ENCODE measurements at places on chromosomes 2 and 18.
A peak's percentile ranks its signal among the peaks of the same experiment; 100 is the strongest.

- DNase-seq, result no peak
Measured at GRCh38 chr2:208792766-208793165, 386.2 kb downstream of the PTH2R start.

DNA sequence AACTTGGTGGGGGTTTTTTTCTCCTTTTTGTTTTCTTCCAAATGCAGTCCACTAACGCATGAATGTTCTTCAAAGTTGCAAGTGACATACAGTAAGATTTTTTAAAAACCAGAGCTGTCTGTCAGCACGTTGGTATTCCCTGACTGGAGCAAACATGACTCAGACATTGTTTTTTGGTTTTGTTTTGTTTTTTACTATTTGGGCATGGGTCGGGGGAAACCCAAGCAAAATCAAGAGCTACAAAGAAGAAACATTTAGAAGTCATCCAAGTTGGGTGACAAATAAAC, 726 bp upstream of the CCDC88A start:
- no peak for DNase-seq

DNA sequence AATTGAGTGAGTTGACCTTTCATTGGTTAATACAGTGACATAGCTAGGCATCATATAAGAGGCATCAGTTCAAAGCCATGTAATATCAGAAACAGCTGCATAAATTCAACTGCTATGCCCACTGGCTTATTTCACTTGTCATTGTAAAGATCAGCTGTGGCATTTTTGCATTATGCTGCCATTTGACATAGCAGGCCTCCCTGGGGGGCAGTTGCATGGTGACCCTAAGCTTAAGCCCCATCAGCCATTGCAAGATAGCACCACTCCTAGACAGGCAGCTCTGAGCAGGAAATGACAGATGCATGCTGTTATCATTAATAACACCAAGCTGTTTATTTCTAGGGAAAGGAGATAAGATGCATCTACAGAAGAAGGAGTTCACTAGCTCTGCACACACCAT, 233.4 kb upstream of the CNTNAP5 start:
- peak; percentile 81 for DNase-seq

GRCh38 chr2:26692279-26692896, at the start of gene KCNK3:
Gene KCNK3, plus strand, starts transcription at chr2:26692722. Its CDS starts 154 bp downstream, at chr2:26692876.
- peak; percentile 66 for DNase-seq

GRCh38 chr2:4873364-4873763, 818.8 kb upstream of the SOX11 start:
- DNase-seq, result no peak

- DNase-seq, result no peak
Measured at GRCh38 chr2:239765076-239765845, 259.9 kb downstream of the NDUFA10 start.

DNA sequence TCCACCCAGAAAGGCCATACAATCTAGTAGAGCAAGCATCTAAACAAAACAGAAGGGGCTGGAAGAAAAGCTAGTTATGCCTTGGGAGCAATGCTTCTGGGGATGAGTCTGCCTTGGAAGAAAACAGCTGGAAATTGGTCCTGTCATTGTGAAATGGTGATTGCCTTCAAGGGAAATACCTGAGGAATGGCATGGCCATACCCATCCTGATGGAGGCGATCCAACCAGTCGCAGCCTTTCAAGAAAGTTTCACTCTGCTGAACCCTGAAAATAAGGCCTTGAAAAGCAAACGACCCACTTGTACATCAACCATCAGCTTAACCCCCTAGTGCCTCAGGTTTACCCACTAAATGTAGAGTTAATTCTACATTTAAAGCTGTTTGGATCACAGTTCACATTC, 72.6 kb upstream of the PID1 start:
- no peak for DNase-seq

GRCh38 chr2:41446266-41446665, 601.6 kb upstream of the PKDCC start:
- DNase-seq, result no peak

DNA sequence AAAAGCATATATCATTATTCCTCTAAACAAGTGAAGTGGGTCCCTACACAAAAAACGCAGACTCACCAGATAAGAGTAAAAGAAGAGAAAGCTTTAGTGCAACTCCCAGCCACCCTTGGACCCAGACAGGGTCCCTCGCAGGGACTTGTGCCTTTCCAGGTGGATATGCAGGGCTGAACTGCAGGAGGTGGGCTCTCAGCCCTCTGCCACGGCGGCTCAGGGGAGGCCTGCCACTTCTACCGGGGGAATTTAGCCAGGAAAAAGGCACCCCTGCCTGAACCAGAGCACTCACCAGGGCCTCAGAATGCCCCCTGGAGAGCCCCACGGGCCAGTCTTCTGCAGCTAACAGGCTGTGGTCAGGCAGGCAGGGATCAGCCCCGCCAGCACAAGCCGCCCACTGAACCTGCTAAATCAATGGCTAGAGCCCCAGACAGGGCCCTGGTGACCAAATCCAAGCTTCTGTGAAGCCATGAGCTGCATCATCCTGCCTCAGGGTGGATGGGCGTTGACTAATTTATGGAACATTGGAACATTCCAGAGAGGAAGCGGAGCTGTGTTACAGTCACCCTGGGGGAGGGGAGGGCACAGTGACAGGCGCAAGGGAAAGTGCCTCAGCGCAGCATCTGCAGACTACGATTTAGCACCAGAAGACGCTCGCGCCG, 209.3 kb downstream of the EIPR1 start:
- no peak for DNase-seq

- DNase-seq, result no peak
Measured at GRCh38 chr2:118665784-118666529, 181.5 kb downstream of the EN1 start.

DNA sequence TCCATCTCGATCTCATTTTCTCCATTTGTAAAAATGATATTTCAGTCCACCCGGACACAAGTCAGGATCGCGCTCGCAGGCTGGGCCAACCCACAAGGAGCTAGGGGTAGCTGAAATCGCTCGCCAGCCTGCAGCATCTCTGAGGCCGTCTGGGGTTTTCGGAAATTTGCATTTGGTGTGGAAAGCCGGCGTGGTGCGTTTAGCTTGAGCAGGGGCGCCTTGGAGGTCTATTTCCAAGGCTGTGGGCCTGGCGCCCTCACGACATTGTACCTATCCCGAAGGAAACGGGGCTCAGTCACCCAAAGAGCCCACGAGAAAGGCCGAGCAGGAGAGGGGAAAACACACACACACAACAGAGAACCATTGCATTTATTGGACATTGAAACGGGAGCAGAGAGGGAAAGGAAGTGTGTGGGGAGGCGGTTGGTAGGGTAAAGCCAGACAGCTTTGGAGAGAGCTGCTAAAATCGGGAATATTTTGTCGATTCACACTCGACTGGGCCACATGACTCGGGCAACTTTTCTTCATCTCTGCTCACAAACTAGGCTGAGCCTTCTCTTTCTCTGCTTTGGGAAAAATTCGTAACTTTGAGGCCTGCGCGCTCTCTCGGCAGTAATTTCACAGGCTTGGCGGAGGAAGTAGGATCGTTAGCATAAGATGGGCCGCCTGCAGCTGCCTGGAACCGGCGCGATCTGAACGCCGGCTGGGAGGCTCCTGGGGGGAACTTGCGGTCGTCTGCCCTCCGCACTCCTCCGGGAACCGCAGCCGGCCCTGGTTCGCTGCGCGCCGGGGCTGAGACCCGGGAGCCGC, 1.1 kb upstream of the HOXD8 start:
- DNase-seq, result no peak

GRCh38 chr2:40218679-40219078, 233.2 kb downstream of the SLC8A1 start:
- peak; percentile 14 for DNase-seq

DNA sequence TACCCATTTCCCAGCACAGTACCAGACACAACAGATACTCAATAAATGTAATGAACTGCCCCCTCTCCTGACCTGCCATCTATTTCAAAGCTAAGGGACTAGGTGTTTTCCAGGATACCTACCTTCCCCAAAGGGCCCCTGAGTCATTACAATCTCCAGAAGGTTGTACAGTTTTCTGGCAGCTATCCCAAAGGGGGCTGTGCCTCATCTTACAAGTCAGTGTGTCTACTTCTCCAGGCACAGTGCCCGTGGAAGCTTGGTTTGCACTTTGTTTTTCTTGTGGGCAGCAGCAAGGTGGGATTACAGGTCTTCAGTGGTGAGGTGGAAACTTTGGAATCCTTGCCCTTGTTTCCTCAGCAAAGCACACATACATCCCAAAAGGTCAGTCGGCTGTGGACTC, 62.8 kb upstream of the CYP26B1 start:
- no peak for DNase-seq

GRCh38 chr2:50346629-50347357, 685.1 kb downstream of the NRXN1 start:
- no peak for DNase-seq

- DNase-seq, result no peak
Measured at GRCh38 chr18:21054252-21054821, 57.3 kb downstream of the ROCK1 start.

GRCh38 chr2:239005586-239005985, 157.7 kb downstream of the TWIST2 start:
- DNase-seq, result no peak

DNA sequence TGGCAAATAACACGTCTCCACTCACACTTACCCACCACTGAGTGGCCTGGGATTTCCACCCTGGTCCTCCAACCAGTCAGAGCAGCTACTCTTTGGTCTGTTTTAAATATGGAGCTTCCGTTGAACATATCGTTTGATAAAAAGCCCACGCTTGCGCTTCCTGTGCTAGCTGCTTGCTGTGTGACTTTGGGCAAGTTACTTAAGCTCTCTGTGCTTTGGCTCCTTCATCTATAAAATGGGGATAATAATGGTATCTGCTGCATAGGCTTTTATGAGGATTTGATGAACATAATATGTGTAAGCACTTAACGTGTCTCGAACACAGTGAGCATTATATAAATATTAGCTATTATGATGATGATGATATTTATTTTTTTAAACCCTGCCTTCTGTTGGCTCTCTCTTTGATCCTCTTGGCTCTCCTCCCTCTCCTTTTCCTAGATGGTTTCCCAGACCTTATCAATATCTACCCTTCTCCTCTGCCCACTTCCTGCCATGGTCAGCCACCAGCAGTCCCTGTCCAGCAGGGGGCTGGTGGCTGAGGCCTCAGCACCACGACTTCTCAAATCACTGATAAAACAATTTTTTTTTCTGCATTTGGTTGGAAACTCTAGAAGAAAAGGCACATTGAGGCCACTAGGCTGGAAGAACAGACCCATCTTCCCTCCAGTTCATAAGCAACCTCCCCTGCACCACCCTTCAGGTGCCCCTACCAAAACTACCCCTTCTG, 191.9 kb downstream of the LOXHD1 start:
- peak; percentile 35 for DNase-seq
